ENCODE measurements at places on chromosomes 11 and 22. TPM values are rescaled to one million over a fixed set of nuclear protein-coding genes. Genes with fewer than 3 reads are reported as not detected.

ART1 gene
- 1.7 TPM for total RNA-seq

DNA sequence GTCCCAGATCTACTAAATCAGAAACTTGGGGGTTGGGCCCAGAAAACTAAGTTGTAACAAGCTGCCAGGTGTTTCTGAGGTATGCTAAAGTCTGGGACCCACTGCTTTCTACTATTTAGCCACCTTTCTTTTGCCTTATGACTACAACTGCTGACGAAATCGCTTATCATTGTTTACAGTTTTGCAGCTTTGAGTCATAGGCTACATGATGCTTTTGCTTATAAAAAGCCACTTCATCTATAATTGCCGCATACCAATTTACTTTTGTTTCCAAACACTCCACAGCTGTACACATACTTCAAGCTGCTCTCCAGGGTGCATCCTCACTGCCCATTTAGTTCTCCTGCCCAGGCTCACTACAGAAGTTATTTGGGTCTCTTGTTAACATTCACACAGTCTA lies 144.7 kb downstream of the ENTHD1 start:
- DNase-seq, result no peak

DNA sequence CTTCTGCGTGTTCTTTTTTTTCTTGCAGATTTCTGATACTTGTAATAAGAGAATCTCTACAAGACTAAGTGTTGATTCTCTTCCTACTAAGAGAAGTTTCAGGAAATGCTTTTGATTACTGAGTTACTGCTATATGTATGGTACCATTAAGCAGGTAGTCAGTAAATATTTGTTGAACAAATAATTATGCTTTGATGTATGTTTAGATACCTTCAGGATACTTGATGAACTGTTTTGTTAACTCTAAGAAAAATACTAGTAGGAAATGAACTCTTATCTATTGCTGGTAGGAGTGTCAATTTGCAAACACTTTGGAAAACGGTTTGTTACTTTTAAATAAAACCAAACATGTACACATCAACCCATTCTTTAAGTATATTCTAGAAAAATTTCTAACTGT lies 90.6 kb downstream of the TMEM135 start:
- no peak for DNase-seq

- no peak for DNase-seq
Measured at GRCh38 chr11:125559888-125560287, 9.4 kb upstream of the EI24 start.

DNA sequence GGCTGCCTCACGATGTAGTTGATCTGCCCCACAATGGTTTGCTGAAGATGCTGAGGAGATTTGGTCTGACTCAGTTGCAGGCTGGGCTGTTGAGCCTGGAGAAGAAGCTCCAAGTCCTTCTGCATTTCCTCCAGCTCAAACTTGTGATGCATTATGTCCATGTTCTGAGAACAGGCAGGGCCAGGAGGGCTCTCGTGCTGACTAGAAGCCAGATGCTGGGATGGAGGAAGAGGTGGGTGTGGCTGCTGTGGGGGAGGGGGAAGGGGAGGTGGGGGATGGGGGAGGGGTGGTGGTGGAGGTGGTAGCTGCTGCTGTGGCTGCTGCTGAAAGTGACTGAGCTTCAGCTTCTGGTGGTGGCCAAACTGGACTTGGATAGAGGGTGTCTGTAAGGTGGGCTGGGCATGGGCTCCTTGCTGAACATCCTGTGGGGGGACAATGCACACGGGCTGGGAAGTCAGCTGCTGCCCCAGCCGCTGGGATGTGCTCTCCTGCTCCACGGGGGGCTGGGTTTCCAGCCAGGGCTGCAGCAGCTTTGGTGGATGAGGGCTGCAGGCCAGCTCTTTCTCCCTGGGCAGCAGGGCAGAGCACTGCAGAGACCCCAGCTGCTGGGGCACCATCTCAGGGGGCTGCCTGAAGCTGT lies 42.1 kb downstream of the TRIM66 start:
- DNase-seq, result no peak

GRCh38 chr11:120280600-120281051 lies 40.7 kb downstream of the POU2F3 start:
- DNase-seq, result no peak

ADAMTS15 gene
- 45.6 TPM for total RNA-seq

DNA sequence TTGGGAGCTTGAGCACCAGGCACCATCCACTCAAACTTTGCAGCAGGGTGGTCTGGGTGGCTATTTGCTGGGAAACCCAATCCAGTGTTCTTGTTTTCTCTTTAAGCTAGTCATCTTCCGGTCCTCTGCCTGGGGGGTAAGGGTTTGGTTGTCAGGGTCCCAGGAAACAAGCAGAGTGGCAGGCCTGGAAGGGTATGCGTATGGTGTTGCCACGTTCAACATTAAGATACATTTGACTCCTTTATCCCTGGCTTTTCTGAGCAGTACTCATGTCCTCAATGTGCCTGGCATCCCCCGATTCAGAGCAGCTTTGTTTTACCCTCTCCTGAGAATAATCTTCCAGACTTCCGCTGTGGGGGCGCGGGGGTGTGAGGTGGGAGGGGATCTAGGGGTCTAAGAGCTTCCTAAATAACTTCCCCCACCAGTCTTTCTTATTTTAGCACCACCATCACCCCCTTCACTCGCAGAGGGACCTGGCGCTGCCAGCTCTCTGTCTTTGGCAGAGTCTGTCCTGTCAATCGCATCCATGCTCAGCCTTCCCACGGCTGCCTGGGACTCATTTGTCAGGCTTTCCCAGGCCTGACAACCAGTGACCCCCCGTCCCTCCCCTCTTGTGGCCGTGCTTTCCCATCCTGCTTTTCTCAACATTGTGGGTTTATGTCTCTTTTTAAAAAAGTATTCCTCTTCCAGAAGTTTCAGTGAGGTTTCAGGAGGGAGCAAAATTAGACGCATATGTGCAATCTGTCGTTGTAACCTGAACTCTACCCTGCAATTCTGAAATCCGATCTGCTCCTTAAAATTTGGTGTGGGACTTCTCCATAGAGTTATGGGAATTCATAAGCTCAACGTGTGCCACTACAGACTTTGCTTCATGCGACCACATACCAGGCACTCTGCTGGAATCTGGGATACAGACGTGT lies 27.0 kb upstream of the RBFOX2 start:
- no peak for DNase-seq

OR4C46 gene
- total RNA-seq, result not detected

SCARF2 gene
- total RNA-seq, result 3.0 TPM

DNA sequence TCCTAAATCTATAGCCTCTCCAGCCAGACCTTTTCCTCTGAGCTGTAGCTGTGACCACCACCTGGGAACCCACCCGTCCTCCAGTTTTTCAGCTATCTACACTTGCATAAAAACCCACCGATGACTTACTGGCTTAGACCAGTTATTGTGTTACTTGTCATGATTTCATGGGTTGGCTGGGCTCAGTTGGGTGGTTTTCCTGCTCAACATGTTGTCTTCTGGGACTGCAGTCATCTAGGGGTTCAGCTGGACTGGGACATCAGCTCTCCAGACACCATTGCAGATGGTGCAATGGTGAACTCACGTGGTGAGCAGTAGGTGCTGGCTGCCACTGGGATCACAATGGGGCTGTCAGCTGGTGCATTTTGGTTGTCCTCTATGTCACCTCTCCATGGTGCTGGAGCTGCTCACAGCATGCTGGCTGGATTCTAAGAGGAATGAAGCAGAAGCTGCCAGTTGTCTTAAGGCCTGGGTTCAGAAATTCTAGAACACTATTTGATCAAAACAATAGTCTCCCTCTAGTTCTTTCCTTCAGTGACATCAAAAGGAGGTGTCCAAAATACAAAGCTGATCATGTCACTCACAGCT lies 1.3 kb upstream of the SYT13 start:
- DNase-seq, result no peak

- peak; percentile 27 for DNase-seq
Measured at GRCh38 chr11:117380676-117381075, 53.0 kb downstream of the CEP164 start.

B4GALNT4 gene
- total RNA-seq, result 0.54 TPM

DNA sequence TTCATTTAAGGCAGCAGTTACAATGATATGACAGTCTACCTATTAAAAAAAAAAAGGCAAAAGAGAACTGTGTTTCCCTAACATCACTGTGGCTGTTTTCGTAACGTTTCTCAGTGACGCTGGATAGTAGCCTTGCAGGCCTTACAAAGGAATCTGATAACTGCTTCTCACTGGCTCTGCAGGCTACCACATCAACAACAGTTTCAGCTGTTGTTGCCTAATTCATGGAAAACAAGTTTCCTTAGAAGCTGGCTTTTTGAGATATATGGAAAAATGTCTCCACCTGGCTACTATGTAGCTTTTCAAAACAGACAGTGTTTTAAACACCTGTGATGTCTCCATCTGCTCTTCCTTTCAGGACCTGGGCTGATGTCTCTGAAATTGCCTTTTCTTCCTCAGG lies 3.8 kb downstream of the OR51V1 start:
- DNase-seq, result no peak

SERPIND1 gene
- not detected for total RNA-seq

DNA sequence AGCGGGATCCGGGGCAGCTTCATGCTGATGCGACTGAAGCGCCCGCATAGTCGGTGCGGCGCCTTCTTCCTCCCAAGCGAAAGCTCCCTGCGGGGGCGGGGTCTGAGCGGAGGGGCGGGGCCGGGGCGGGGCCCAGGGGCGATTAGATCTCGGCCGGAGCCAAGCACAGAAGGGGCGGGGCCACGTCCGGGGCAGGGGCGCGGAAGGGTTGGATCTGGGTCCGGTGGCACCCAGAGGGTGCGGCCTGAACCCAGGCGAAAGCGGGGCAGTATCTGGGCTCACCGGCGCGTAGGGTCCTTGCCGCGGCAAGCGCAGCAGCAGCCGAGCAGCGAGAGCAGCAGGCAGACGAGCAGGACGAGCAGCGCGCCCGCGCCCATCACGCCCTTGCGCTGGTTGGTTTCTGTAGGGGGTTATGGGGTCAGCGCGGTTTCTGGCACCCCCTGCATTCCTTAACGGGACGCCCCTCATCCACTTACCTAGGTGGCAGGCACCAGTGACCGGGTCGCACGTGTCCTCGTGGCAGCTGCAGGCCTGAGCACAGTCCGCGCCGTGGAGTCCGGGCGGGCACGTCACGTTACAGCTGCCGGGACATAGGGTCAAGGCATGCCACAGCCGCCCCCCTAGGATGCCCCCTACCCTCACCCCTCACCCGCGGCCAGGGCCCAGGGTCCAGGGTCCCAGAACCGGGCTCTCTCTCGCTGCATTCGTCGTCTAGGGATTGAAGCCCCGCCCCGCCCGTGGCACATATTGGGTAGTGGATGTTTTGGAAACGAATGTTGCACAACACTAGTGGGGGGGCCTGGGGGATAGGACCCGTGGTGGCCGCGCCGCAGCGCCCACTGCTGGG lies 8.1 kb downstream of the SCARF2 start:
- DNase-seq, result peak; percentile 87

- DNase-seq, result no peak
Measured at GRCh38 chr11:122709039-122709760, 53.7 kb downstream of the UBASH3B start.

DNA sequence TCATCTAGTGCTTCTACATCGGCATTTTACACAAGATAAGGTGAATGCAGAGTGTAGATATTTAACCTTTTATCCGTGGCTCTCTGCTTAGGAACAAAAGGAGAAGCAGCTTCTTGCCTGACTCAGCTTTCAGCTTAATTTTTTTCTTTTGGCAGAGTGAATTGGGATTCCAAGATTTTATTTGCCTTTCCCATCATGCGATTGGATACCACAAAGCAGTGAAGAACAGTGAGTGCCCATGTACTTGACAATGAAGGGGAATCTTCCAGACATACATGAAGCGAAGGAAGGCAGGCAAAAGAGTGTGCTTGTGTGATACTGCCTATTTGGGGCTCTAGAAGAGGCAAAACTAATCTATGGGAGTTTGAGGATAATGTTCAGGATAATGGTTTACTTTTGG lies 17.0 kb upstream of the CHKA start:
- DNase-seq, result no peak

FBLN1 gene
- total RNA-seq, result 113 TPM

- no peak for DNase-seq
Measured at GRCh38 chr11:113147249-113147648, 167.1 kb upstream of the TTC12 start.

DNA sequence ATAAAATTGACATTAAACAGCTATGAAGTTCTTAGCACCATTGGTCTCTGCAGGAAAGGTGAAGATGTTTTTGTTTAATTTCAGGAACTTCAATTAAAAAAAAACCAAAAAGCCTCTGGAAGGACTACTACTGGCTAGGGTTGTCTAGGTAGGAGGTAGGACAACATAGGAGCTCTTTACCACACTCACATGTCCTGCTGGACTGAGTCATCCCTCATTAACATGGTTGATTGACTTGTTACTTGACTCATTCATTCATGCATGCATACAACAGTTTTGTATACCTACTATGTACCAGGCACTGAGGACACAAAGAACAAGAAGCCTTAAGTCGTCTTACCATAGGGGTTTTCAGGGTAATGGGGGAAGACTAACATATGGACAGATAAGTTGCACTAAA lies 216.9 kb upstream of the ARHGAP20 start:
- no peak for DNase-seq

GRCh38 chr22:42270176-42270509 lies 310 bp downstream of the TCF20 start:
- no peak for DNase-seq

GRCh38 chr11:79362206-79362757 lies 78.5 kb downstream of the TENM4 start:
- no peak for DNase-seq

OAF gene
- 34.5 TPM for total RNA-seq

DNA sequence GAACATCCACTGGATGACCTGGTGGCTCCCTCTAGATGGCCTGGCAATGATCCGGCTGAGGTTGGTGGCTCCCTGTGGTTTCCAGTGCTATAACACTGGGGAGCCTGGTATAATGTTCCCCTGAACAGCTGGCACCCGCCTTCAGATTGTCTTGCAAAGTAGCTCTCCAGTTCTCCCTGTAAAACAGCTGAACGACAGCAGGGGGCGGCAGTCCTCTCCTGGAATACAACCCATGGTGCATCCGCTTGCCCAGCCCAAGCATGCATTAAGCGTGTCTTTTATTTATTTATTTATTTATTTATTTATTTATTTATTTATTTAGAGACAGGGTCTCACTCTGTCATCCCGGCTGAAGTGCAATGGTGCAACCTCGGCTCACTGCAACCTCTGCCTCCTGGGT lies 258.9 kb downstream of the BUD13 start:
- DNase-seq, result no peak

- no peak for DNase-seq
Measured at GRCh38 chr22:49532869-49533802, 294.5 kb downstream of the BRD1 start.

GRCh38 chr22:26364066-26365015 lies 64.7 kb upstream of the ASPHD2 start:
- DNase-seq, result no peak

GRCh38 chr22:27870234-27871191 lies 48.5 kb downstream of the PITPNB start:
- no peak for DNase-seq

ETS1 gene
- total RNA-seq, result 53.2 TPM

DNA sequence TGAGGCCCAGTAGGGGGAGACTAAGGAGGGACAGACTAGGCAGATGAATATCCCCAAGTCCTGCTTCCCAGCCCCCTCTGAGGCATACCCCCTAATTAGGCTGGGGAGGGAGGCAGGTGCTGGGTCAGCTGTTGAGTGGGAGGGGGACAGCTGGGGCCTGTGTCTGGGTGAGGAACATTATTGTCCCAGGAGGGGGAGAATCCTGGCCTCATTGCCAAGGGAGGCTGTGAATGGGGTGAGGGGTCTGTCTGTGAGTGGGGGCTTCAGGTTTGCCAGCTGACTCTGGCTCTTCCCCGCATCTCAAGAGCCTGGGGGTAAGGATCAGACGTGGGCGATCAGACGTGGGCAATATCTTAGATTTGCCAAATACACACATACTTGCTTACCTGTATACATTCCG lies 2.1 kb downstream of the INPPL1 start:
- no peak for DNase-seq

SLN gene
- total RNA-seq, result 23.2 TPM

GLYATL1 gene
- not detected for total RNA-seq
